ENCODE measurements at places on chromosomes 6 and 20. TPM values are rescaled to one million over a fixed set of nuclear protein-coding genes. Genes with fewer than 3 reads are reported as not detected.

GRCh38 chr6:31140643-31141042 lies 1.8 kb upstream of the PSORS1C2 start:
- DNase-seq = no peak

DNA sequence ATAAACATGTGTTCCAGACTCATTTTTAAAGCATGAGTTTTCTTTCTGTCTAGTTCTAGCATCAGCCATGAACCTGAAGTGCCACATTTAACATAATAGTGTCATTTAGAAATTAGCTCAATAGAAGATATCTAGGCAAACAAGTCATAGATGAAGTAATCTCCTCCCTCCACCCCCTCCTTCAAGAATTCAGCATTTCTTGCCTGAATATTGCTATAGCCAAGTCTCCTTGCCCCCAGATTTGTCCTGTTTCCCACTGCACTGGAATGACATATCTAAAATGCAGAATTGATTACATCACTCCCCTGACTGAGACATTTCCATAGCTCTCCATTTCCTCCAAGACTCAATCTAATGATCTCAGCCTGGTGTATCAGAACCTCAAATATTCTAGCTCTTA lies 134.9 kb upstream of the BACH2 start:
- no peak for DNase-seq

GRCh38 chr6:131910956-131911355 lies 40.2 kb downstream of the CCN2 start:
- DNase-seq = no peak

DNA sequence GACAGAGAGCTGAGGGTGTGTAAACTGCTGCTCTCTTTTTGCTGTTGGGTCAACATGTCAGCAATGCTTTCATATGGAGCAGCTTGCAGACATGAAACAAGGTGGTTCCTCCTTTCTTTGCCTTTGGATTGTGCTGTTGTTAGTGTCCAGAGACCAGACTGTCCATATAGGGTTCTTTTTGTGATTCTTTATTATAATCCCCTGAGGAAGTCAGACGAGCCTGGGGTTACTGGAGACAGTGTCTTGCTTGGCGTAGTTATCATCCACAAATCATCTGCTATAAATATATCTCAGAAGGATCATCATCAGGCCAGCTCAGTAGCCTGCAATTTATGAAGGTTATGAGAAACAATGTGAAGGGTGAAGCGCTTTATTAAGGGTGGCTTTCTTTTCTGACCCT lies 2.3 kb upstream of the ADGRB3 start:
- no peak for DNase-seq

- no peak for DNase-seq
Observed at GRCh38 chr6:125273965-125274364, 27.8 kb downstream of the HDDC2 start.

DNA sequence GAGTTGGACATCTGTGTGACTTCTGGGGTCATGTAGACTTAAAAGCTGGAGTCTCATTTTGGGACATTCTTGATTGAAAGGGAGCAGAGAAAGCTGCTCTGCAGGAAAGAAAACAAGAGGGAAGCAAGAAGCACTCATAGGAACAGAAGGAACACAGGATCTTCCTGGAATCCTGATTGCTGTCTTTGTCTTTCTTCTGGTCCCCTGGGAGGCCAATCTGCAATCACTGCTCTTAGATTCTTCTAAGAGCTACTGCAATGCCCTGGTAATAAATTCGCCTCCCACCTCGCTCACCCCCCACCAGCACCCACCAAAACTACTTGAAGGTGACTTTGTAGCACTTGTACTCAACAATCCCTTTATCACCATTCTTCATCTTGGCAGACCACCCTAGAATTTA lies 51.8 kb downstream of the SLC35B3 start:
- no peak for DNase-seq

DNA sequence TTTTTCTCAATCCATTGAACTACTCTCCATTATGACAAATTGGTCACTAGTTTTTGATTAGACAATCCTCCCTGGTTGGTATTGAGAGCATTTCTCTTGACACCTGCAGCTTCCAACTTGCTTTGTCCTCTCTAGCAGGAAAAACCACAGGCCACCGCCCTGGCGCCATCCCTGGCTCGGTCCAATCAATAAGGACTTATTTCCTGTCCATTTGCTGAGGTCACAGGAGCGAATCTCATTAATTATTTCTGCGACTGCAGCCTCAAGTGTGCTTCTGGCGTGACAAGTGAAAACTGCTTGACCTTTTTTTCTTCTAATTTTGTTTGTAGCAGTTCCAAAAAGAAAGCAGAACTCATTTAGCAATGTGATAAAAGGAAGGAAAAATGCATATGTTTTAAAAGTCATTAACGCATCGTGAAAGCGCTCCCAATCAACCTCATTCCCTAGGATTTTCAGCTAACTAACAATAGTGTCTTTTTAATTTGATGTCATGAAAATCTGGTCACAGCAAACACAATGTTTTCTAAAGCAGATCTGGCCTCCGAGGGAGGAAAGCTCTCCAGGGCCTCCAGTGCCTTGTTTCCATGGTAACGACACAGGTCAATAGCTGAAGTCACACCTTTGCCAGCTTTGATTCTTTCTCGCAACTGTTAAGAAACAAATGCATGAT lies 39.0 kb upstream of the BEND3 start:
- peak; percentile 33 for DNase-seq

- no peak for DNase-seq
Observed at GRCh38 chr6:148720406-148720805, 26.4 kb upstream of the UST start.

DNA sequence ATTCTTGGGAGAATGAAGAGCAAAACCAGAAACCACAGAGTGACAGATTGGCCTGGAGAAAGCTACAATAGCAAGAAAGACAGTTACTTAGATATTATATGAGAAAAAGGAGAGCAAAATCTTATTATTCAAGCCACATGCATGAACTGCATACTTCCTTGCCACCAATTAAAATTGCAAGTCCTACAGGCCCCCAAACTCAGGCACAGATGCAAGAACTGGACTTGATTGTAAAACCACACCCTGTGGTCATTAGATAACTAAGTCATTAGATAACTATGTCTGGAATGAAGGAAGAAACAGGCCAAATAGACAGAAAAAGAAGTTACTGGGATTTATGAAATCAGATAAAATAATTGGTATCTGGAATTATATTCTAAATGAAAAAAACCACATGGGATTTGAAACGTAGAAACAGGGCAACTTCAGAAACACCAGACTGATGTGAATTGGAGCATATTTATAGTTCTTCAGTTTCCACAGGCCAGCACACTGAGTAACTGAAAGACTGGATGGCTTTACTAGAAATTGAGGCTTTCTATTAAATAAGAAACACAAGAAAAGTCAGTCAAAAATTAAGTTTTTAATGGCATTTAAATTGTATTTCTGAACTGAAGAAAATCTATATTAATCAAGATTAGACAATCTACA lies 49.4 kb upstream of the CARMIL1 start:
- DNase-seq = no peak

Gene CAP2
- 7.9 TPM for total RNA-seq

Gene KDM1B
- total RNA-seq = 22.1 TPM

Gene THBD
- total RNA-seq = not detected

Gene ZSCAN12
- 8.9 TPM for total RNA-seq

Gene ERVFRD-1
- total RNA-seq = not detected

Gene GRM4
- total RNA-seq = not detected

Data from HepG2 (cell line).